A549 treated with AZD2906 at 1 μM for 4 hours (cell line): ENCODE measurements at places on chromosomes 2 and 18. TPM values are rescaled to one million over a fixed set of nuclear protein-coding genes. Genes with fewer than 3 reads are reported as not detected.

MATN3 gene
- total RNA-seq = 10.9 to 19.1 TPM (median 16.2 TPM) in 5 replicates

FEV gene
- not detected in 5 replicates for total RNA-seq

PPP1R1C gene
- total RNA-seq = 1.3 to 2.1 TPM (median 1.6 TPM) in 5 replicates

SLC39A6 gene
- total RNA-seq = 41.0 to 56.8 TPM (median 45.9 TPM) in 5 replicates

ABCA12 gene
- total RNA-seq = 0.15 to 0.43 TPM (median 0.23 TPM) in 5 replicates

RAD51AP2 gene
- not detected in 5 replicates for total RNA-seq

MC5R gene
- total RNA-seq = 0.03 to 0.06 TPM (median 0.05 TPM) in 3 of 5 replicates, not detected in the others

CD8B2 gene
- not detected in 5 replicates for total RNA-seq

VWC2L gene
- total RNA-seq = not detected in 5 replicates

SYT4 gene
- not detected in 5 replicates for total RNA-seq

HDAC4 gene
- 5.5 to 7.6 TPM (median 6.7 TPM) in 5 replicates for total RNA-seq

GYPC gene
- not detected in 5 replicates for total RNA-seq

MROH2A gene
- total RNA-seq = 0.11 to 0.23 TPM (median 0.18 TPM) in 4 of 5 replicates, not detected in the other

SERPINB3 gene
- 0.06 to 0.14 TPM (median 0.09 TPM) in 5 replicates for total RNA-seq

SAG gene
- total RNA-seq = not detected in 5 replicates

BOK gene
- 28.3 to 40.7 TPM (median 38.1 TPM) in 5 replicates for total RNA-seq

MYCN gene
- total RNA-seq = 0.03 TPM in 3 of 5 replicates, not detected in the others

DAPL1 gene
- 0.13 to 0.16 TPM in 2 of 5 replicates, not detected in the others for total RNA-seq

IL36RN gene
- total RNA-seq = 0.02 to 0.11 TPM (median 0.02 TPM) in 3 of 5 replicates, not detected in the others

GALNT3 gene
- total RNA-seq = 0.06 to 0.08 TPM in 2 of 5 replicates, not detected in the others

EN1 gene
- 0.63 to 0.99 TPM (median 0.92 TPM) in 5 replicates for total RNA-seq

ST6GAL2 gene
- 9.5 to 16.9 TPM (median 13.1 TPM) in 5 replicates for total RNA-seq

CHRNG gene
- total RNA-seq = not detected in 5 replicates

EFR3B gene
- 7.7 to 10.1 TPM (median 8.0 TPM) in 5 replicates for total RNA-seq

CNDP1 gene
- 0.08 TPM in 1 of 5 replicates, not detected in the others for total RNA-seq

SNRPD1 gene
- total RNA-seq = 144 to 166 TPM (median 159 TPM) in 5 replicates

OBSL1 gene
- total RNA-seq = 18.7 to 23.2 TPM (median 21.6 TPM) in 5 replicates
